Naive thymus-derived CD8-positive, alpha-beta T cell (primary cell): ENCODE measurements at places on chromosomes 2 and 18.
A peak's percentile ranks its signal among the peaks of the same experiment; 100 is the strongest.

DNA sequence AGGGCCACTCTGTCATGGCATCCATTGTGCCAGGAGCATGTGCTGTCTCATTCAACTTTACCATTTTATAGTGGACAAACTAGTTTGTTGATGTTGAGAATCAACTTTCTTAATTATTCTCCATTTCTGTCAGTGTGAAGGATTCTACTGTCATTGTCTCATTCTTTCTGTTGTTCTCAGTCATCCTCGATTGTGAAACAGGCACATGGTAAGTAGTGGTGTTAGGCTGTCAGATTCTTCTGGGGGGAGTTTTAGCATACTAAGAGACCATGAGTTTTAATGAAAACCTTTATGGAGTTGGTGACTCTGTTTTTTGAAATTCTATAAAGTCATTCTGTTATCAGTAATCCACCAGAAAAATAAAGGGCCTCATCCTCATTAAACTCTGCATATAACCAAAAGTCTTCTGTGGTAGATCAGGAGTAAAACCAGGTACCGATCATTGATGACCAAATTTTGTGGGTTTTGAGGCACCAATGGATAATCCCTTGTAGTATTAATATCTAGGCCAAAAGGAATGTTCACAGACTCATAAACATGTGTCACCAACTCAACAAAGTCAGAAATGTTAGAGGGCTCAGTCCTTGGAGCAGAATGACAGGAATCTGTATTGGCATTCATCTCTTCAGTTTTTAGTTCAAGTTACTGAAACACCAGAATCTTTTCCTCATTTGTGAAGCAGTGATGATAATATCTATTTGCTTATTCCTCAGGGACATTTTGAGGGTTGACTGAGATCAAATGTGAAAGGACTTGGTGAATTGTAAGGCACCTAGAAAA, 73.2 kb downstream of the CERS6 start:
- H3K27ac ChIP-seq: no peak overlapping the region
- H3K4me3 ChIP-seq: no peak overlapping the region
- no peaks in the 10 kb centered on the region for H3K27me3 ChIP-seq
- peaks cover 16% of the 10 kb centered on the region for H3K36me3 ChIP-seq
- DNase-seq: no peak

GRCh38 chr18:74284191-74284979, 7.4 kb downstream of the CYB5A start:
- no peaks in the 10 kb centered on the region for H3K36me3 ChIP-seq
- H3K27ac ChIP-seq: no peak overlapping the region
- DNase-seq: no peak
- H3K27me3 ChIP-seq: no peaks in the 10 kb centered on the region
- H3K4me1 ChIP-seq: peaks cover 57% of the 10 kb centered on the region

DNA sequence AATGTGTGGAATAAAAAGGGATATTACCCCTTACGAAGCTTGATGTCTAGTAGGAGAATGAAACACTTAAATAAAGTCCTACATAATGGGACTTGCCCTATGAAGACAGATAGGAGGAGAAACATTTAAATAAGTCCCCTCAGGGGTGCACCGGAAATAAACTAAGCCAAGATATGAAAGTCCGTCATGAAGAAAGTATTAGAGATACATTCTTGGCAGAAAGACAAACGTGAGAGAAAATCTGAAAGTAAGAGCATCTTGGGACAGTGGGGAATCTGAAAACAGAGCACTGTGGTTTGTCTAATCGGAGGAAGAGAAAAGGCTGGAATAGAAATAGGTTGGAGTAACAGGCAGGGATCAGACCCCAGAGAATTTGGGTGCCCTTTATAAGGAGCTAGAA, 516.9 kb upstream of the DSEL start:
- no peak overlapping the region for H3K4me3 ChIP-seq
- H3K27me3 ChIP-seq: no peaks in the 10 kb centered on the region
- no peak for DNase-seq
- H3K36me3 ChIP-seq: no peaks in the 10 kb centered on the region

GRCh38 chr18:44737623-44738022, 56.9 kb downstream of the SETBP1 start:
- H3K4me1 ChIP-seq: peaks cover 26% of the 10 kb centered on the region
- no peak for DNase-seq
- no peaks in the 10 kb centered on the region for H3K27me3 ChIP-seq
- H3K4me3 ChIP-seq: no peak overlapping the region

DNA sequence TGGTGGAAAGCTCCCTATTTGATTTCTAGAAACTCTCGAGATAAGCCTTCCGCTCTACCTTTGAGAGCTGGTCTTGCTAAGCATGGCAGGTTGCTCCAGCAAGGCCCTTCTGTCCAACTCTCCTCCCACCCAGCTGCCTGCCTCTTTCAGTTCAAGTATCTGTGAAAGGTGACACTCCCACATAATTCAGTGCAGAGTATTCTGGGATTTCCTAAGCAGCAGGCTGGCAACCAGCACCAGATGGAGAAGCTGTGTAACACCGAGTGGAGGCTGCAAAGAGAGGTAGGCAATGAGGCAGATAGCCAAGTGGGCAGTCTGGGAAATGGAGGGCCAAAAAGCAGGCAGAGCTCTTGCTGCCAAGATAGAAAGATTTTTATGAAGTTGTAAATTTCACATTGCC, 88.4 kb upstream of the CAVIN2 start:
- H3K4me3 ChIP-seq: no peak overlapping the region
- H3K36me3 ChIP-seq: no peaks in the 10 kb centered on the region
- no peak overlapping the region for H3K27ac ChIP-seq
- peaks cover 5% of the 10 kb centered on the region for H3K27me3 ChIP-seq
- H3K4me1 ChIP-seq: no peaks in the 10 kb centered on the region

- H3K36me3 ChIP-seq: no peaks in the 10 kb centered on the region
- H3K4me3 ChIP-seq: no peak overlapping the region
- no peaks in the 10 kb centered on the region for H3K4me1 ChIP-seq
- no peak for DNase-seq
- H3K27me3 ChIP-seq: no peaks in the 10 kb centered on the region
- H3K27ac ChIP-seq: no peak overlapping the region
Observed at GRCh38 chr2:212076456-212076855, 462.1 kb downstream of the ERBB4 start.

- peak overlapping the region; percentile 96 for H3K27ac ChIP-seq
- no peaks in the 10 kb centered on the region for H3K27me3 ChIP-seq
- peaks cover 32% of the 10 kb centered on the region for H3K4me1 ChIP-seq
- peak overlapping the region; percentile 80 for H3K4me3 ChIP-seq
- DNase-seq: no peak
Observed at GRCh38 chr2:157415591-157416101, 28.2 kb downstream of the CYTIP start.

DNA sequence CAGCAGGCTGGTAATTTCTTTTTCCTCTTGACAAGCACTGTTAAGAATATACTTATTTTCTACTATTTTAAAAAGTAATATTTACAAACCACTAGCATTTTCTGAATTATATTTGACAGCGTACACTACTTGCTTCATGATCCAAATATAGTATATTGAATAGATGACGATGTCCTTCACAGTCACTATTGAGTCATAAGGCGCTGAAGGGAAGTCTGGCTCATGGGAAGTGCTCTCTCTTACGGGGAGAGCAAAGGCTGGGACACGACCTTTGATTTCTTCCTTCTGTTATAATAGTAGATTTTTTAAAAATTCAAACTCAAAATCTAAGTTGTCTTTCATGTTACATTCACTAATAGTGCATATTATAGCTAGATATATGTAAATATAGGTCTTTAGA, 357.1 kb downstream of the SOCS6 start:
- peaks cover 22% of the 10 kb centered on the region for H3K4me1 ChIP-seq
- H3K27ac ChIP-seq: no peak overlapping the region
- H3K36me3 ChIP-seq: peaks cover 13% of the 10 kb centered on the region

GRCh38 chr2:219628986-219629901, 1.8 kb downstream of the SLC4A3 start:
- peaks cover 27% of the 10 kb centered on the region for H3K27me3 ChIP-seq
- H3K4me1 ChIP-seq: peaks cover 14% of the 10 kb centered on the region
- no peak for DNase-seq
- no peak overlapping the region for H3K27ac ChIP-seq
- no peak overlapping the region for H3K4me3 ChIP-seq

DNA sequence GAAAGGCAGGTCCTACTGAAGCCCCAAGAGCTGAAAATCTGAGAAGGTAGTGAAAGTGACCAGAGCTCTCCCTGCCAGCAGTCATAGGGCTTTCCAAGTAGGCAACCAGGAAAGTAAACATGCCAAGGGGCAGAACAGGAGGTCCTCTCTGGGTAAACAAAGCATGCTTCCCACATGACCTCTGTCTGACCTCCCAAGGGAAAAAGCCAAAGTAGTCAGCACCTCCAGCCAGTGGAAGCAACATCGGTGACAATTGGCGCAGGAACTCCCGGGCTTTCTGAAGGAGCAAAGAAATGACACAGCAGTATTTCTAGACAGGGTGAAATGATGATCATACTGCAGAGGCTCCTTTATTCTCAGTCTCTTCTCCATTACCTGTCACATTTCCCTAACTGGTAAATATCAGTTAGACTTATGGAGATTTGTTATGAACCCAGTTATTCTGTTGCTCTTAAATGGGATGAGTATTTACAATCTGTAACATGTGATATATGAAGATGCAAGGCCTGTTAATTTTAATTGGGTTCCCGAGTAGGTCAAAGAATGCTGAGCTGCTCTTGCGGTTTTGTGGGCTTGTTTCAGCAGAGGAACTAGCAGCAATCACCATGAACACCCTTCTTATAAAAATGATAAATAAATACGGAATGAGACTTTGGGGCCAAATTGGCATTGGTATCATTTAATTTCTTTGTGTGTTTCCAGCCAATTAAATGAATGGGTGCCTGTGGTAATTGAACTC, 321.0 kb downstream of the RND3 start:
- H3K36me3 ChIP-seq: no peaks in the 10 kb centered on the region
- no peak for DNase-seq
- no peak overlapping the region for H3K27ac ChIP-seq
- H3K4me3 ChIP-seq: no peak overlapping the region
